ENCODE measurements at places on chromosomes 4 and X.

DNA sequence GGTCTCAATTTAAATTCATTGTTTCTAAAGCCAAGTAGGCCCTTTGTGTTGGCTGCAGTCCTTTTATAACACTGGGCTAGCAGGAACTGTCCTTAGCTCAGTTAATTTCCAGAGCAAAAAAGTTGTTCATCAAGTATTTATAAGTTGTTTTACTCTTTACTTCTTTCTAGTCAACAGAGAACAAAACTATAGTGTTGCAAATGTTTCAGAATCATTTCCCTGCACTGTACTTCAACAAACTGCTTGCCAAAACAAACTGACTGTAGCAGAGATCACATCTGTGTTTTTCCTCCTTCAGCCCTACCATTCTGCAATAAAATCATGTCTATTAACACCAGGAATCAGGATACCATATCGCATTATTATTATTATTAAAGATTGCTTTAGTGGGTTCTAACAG lies 168.5 kb upstream of the SH3RF1 start:
- DNase-seq = peak; percentile 43

- peak; percentile 58 for DNase-seq
Observed at GRCh38 chrX:25344161-25344936, 328.6 kb upstream of the ARX start.

DNA sequence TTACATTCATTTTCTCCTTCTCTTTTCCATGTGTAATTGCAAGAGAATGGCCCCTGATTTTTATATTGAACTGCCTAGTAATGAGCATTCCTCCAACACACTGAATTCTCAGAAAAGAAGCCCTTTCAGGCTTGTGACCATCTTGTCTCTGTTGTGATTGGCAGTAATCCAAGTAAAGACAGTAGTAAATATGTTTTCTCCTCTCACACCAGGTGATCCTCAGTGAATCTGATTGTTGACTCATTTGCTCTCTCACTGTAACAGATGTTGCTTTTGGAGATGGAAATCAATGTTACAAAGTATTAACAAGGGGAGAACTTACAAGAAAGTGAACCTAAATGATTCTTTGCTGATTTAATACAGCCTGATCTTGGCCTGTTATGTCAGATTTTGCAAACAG lies 271.0 kb downstream of the AFF2 start:
- no peak for DNase-seq

- no peak for DNase-seq
Observed at GRCh38 chrX:4762196-4762595, 1048.7 kb upstream of the PRKX start.

DNA sequence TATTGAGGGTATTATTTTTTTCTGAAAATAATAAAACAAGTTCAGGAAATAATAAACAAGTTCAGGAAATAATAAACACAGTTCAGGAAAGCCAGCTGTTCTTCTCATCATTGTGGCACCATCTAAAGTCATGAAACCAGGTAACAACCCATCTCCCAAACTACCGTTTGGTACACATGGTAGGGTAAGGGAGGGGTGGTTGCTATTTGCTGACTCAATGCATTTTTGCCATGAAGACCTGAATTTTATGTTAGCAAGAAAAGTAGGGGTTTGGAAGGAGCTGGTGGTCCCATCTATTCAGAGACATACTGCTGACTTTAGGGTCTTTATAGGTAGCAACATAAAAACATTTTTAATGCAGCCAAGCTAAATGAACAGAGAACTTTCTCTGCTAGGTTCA lies 41.0 kb downstream of the LHFPL1 start:
- DNase-seq = no peak

- DNase-seq = peak; percentile 2
Observed at GRCh38 chrX:46876901-46877300, 35.3 kb upstream of the JADE3 start.

DNA sequence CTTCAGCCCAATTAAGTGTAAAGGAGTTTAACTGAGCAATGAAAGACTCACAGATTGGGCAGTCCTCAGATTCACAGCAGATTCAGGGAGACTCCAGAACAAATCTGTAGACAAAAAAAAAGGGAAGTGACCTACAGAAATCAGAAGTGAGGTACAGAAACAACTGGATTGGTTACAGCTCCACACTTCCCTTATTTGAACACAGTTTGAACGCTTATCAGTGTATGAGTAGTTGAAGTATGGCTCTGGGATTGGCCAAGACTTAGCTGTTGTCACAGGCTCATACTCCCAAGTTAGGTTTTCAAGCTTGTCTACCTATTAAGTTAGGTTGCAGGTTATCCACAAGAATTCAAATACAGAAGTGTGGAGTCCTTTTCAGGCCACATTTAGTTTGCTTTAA lies 112.4 kb upstream of the ELOVL6 start:
- no peak for DNase-seq

DNA sequence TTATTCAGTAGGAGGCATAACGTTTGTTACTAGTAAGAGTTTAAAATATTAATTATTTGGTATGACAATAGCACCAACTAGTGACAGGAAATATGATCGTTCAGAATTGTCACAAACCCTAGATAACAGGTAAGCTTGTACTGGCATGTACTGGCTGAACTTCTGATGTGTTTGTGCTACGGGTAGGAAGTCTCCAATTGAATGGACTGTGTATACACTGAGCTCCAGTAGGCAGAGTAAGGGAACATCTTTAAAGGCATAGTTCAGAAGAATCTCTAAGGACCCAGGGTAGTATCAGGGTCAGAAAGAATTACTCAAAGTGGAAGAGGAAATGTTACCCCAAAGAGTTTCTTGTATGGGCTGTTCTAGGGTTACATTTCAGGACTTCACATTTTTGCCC lies 230.4 kb downstream of the EDA2R start:
- no peak for DNase-seq

- no peak for DNase-seq
Observed at GRCh38 chr4:82900066-82900410, 497 bp upstream of the THAP9 start.

DNA sequence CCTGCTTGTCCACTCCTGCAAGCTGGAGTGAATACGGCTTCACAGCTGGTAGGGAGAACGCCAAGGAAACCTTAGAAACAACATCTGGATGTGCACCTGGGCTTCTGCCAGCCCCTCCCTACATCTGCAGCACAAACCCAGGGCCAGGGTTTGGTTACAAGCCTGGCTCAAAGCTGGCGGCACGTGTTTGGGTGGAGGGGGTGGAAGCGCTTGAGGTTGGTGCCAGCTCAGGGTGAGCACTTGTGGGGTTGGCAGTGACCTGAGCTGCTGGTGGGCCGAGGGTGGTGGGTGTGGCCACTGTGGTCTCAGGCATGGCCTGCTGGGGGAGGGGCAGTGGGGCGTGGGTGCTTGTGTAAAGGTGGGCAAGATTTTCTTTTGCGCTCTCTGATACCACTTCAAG lies 15.6 kb downstream of the ELF4 start:
- no peak for DNase-seq

- no peak for DNase-seq
Observed at GRCh38 chr4:24413311-24413784, 171.0 kb downstream of the DHX15 start.

GRCh38 chrX:149392921-149393320 lies 112.2 kb downstream of the IDS start:
- DNase-seq = no peak

- no peak for DNase-seq
Observed at GRCh38 chr4:70583952-70584834, 7.9 kb upstream of the AMBN start.

GRCh38 chr4:24601121-24601520 lies 16.8 kb upstream of the DHX15 start:
- no peak for DNase-seq

GRCh38 chr4:155428128-155428527 lies 51.4 kb upstream of the MAP9 start:
- no peak for DNase-seq

GRCh38 chrX:15497865-15498264 lies 2.7 kb upstream of the BMX start:
- DNase-seq = peak; percentile 21

DNA sequence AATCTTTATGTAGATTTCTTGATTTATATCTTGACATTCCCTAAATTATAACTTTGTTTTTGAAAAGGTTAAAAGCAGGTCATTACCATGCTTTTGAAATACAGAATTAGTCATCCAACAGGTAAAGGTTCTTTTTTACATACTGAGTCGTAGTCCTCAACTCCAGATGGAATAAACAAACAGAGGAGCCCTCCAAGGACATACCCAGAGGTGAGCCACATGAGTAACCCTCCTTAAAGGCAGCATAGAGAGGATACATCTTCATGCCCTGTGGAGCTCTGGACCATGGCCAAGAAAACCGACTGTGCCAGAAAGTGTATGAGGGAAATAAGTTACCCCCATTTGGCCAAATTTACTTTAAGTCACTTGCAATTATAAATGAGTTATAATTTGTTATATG lies 95.3 kb upstream of the MCF2 start:
- no peak for DNase-seq

- no peak for DNase-seq
Observed at GRCh38 chr4:77669946-77670590, 64.4 kb downstream of the CXCL13 start.
